Stimulated activated CD4-positive, alpha-beta T cell treated with anti-CD3 and anti-CD28 coated beads, Interleukin-15, amount 100 ng/mL, for 1 hour (primary cell): ENCODE measurements at places on chromosomes 4 and X.

- peak; percentile 21 for DNase-seq
These were observed 31.8 kb upstream of the IQSEC2 start for GRCh38 chrX:53312946-53313727.

- DNase-seq: no peak
These were observed 8.8 kb downstream of the PROM1 start for GRCh38 chr4:16075061-16075460.

DNA sequence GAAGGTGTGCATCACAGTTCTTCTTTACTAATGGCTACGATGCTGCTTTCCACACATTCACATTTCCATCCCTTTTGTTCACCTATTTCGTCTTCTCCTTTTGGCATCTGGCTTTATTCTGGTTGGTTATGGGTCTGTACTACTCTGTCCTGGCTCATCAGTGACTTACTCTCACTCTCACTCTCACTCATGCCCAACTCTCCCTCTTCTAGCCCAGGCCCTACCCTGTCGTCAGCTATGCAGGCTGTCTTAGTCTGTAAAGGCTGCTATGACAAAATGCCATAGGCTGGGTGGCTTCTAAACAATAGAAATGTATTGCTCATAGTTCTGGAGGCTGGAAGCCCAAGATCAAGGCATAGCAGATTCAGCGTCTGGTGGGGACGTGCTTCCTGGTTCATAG is 105.6 kb upstream of the PUDP start:
- no peak for DNase-seq

DNA sequence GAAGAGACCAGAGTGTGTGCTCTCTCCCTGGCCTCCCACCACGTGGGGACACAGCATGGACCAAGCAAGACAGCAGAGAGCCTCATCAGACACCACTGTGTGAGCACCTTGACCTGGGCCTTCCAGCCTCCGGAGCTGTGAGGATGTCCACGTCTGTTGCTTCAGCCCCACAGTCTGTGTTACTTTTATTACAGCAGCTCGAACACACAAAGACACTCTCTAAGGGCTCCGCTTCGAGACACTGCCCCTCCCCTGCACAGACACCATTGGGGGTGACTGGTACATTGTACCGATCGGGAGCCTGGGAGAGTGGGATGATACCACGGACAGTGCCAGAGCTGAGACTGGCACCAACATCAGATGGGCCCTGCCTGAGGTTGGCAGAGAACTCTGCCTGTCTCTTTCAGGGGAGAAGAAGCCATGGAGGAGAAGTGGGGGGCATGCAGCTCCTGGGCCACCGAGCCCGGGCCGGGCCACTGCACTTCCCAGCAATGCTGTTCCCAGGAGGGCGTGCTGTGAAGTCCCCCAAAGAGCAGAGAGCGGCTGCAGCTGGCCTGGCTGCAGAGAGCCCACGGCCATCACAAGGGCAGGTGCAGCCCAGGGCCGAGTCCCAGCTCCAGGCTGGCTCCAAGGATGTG is 48.1 kb upstream of the HMX1 start:
- DNase-seq: no peak

DNA sequence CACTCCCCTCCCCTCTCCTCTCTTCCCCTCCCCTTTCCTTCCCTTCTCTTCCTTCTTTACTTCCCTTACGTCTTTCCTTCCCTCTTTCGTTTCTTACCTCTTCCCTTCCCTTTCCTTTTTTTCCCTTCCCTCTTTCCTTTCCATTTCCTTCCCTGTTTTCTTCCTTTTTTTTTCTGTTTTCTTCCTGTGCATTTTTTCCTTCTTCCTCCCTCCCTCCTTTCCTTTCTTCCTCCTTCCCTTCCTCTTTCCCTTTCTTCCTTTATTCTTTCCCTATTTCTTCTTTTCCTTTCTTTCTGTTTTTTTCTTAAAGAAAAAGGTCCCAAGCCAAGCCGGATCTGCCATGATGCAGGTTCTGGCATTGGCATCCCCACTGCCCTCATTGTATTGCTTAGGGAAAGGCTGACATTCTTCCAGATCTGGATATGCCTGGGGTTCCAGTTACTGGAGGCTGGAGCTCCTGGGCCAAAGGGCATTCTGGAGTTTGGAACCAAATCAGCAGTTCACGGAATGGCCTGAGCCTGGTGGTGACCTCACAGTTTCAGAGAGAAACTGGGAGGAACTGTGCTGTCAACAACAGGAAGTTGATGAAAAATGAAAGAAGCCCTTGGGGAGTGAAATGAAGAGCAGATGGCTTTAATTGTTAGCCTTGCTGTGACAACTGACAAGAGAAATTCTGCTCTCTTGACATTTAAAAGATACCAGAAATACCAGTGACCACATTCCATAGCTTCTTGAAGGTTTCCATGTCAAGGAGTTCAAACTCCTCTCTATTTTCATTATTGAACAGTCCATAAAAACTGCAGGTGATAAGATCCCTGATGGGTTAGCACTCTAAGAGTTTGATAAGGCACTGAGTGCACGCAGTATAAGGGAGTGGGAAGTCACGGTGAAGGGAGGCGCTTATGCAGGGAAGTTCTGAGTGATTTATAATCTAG is 622.1 kb downstream of the SPRY1 start:
- no peak for DNase-seq

GRCh38 chrX:153862369-153863250 is 23.4 kb downstream of the L1CAM start:
- no peak for DNase-seq

DNA sequence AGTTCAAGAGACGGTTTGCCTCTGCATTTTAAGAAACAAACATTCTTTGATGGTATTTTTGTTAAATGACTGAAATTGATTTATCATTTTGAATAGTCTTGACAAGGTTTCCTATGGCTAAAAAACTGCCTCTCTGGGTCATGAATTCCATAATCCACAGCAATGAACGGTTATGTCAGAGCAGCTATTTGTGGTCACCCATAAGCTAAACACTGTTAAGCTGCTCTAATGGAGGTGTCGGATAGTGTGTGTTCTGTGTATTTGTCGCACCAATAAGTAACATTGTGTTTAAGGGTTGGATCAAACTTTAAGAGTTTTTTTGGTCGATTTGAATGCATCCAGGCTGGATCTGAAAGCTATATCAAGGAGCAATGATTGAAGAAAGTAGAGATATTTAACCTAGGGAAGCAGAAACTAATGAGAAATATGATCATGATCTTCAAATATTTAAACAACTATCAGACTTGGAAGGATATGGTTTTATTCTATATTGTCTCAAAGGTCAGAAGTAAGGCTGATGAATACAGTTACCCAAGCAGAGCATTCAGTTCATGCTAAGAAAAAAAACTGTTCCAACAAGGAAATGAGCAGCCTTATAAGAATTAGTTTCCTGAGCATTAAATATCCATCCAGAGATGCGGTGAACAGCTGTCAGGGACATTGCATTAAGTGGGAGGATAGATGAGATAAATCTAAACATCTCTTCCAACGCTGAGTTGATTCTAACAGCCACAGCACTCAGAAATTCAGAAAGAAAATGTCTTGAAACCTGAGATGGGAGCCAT is 232.3 kb upstream of the RPS6KA3 start:
- DNase-seq: no peak

DNA sequence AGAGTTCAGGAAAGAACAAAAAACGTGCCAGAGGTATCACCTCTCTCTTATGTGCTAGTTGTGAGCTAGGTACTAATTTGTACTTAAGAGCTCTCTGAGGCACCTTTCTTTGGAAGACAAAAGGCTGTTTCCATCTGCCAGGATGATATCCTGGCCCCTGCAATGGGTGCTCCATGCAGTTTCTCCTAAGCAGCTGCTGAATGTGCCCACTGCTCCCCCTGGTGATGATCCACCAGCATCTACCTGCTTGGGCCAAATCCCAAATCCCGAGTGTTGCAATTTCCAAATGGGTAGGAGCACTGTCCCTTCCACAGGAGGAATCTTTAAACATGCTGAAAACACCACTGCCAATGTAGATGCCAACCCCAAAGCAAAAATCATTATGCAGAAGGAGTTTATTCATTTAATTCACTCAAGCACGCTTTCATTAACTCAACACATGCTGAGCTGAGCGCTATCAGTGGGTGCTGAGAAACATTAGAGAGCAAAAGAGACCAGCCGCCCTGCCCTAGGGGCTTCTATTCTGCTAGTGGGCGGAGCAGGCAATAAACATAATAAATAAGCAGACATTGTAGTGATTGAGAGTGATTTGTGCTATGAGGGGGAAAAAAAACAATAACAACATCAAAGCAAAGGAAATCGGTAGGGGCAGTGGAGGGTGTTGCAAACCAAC is 69.6 kb upstream of the C4orf50 start:
- no peak for DNase-seq

GRCh38 chr4:185255868-185256267 is 46.5 kb downstream of the SNX25 start:
- no peak for DNase-seq

- no peak for DNase-seq
These were observed 42.8 kb upstream of the PRKG2 start for GRCh38 chr4:81257816-81258215.

GRCh38 chr4:105707782-105708180 is 708 bp downstream of the INTS12 start:
- no peak for DNase-seq

GRCh38 chr4:54365691-54366090 is 136.6 kb downstream of the PDGFRA start:
- no peak for DNase-seq

DNA sequence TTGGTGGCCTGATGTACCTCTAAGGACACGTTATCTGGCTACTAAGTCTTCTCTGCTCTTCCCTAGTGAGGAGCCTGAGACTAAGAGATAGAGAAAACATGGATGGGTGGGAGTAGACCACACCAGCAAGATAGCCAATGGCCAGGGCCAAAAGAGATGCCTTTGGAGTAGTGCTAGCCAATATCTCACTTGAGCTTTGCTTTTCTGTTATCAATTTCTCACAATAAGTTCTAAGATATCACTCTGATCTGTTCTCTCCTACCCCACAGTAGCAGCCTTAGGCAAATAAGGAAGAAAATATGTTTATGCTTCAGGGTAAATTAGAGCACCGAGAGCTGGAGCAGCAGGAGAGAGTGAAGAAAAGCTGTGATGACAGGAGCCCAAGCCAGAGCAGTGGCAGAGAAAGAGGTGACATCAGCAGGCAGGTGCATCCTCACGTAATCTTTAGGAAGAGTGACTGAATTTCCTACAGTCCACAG is 343.9 kb upstream of the NOCT start:
- DNase-seq: no peak

- DNase-seq: no peak
These were observed 28.1 kb downstream of the DGKK start for GRCh38 chrX:50442426-50443116.

DNA sequence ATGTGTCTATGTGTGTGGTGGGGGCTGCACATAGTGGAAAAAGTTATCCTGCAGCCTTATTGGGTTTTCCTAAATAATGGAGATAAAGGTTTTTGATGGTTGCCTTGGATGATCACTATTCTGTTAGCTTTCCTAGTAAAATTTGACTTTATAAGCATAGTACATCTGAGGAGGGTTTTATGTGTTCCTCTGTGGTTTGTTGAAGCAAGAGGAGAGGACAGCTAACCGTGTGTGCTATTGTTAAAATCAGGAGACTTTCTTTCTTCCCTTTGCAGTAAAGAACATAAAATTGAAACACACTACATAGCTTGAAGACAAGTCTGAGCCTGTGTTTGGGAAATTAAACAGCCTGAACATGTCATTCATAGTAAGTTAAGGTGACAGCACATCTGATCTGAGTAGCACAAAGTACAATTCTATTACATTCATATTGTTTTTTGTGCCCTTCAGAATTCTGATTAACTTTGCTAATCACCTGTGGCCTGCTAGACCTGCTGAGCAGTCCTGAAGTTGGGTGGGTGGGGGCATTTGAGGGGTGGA is 36.8 kb downstream of the C4orf51 start:
- no peak for DNase-seq

- DNase-seq: peak; percentile 73
These were observed at the start of gene EOLA1 for GRCh38 chrX:149540621-149541520. TSS of gene EOLA1 (plus strand) at chrX:149541012. CDS start at chrX:149545631, 4,619 bp downstream.

DNA sequence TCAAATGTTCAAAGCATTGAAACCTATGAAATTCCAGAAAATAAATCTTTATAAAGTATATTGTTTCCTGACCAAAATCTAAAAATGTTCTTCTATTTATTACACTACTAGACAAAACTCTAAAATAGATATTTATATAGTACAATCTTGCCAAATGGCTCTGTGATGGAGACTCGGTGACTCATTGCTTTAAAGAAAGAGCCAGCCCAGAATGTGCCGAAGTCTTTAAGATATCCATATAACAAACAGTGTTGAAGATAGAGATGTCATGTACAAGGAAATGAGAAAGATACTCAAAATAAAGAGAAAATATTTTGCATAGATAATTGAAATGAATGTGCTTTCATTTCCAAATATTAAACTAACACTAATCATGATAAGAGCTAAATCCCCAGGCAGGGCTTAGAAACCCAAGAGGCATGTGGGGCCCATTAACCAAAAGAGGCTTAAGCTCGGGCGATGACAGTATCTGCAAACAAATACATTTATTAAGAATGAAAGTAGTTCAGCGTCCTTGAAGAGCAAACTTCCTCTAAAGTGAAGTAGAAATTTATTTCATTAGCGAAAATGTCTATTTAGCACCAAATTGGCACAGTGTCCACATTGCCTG is 102.1 kb upstream of the FAM9B start:
- DNase-seq: no peak

GRCh38 chr4:126727461-126727860 is 905.3 kb upstream of the INTU start:
- DNase-seq: no peak

- no peak for DNase-seq
These were observed 1.0 kb upstream of the DAPP1 start for GRCh38 chr4:99815597-99816011.

DNA sequence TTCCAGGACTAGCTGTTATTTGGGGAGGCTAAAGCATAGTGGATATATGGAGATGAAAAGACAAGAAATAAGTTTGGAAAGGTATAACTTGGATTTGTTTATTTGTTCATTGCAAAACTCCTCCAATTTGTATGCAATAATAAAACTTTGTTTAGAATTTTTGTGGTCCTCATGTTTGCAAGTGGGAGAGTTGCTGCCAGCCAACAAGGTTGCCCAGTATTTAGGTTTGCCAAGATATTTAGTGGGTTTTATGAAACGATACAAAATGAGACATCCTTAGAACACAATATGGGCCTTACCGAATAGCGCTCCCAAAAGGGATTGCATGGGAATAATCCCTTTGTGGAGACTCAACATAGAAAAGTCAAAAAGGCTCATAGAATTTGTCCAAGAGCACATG is 162.1 kb downstream of the INPP4B start:
- no peak for DNase-seq

DNA sequence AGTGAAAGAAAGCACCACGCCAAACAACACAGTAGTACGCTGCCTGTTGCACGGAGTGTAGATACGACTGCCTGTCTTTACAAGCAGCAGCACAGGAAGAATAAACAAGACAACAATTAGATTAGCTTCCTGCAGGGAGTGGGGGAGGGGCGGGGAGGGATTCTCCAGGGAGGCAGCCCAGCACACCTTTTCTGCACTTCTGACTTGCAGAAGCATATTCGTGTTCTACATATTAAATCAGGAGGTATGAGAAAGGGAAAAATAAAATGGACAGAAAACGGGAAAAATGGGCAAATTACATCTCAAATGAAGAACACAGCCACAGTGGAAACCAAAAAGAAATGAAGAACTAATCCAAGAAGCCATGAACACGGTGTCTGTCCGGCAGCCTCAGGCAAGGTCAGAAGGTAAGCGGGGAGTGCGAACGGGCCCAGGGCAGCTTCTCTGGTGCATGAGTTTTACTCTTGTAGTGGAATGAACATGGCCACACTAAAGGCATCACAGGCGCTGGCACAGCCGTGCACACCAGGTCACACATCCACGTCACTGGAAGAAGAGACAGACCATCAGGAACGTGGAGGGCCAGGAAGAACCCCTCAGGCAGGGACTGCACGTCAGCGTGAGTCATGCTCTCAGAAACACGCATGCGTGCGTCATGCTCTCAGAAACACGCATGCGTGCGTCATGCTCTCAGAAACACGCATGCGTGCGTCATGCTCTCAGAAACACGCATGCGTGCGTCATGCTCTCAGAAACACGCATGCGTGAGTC is 20.1 kb upstream of the ADRA2C start:
- no peak for DNase-seq
